T-helper 2 cell treated with Interferon-gamma antibody and Interleukin-4, amounts not matched to agents 5 μg/mL and 100 μg/mL, for 36 hours (primary cell): ENCODE measurements at places on chromosomes 11 and 22.

DNA sequence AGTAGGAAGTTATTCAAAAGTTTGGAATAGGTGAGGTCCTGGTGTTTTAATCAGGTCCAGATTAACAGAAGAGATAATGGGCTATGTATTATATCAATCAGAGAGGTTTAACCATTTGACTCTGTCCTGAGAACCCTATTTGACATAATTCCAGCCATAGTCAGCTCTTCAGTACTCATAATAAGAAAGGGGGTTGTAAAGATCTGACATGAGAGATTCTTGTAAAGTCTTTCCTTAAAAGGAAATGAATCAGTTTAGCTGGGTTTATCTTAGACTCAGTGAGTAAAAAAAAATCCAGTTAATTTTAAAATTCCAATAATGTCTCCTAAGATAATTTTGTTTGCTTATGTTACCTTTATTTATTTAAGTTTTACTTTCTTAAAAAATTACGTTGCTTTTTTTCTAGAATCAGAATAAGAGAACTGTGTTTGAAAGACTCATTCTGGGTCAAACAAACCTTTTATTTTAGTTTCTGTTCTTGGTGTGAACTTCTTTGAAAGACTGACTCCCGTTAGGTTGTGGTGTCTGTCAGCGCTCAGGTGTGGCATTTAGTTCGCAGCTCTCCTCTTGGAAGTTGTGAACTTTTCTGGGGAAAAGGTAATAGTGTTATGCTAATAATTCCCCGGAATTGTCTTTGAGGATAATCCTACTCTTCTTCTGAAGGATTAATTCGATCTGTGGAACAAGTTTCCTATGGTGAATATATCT is 20.5 kb downstream of the NUCB2 start:
- peak overlapping the region; percentile 51 for H3K27ac ChIP-seq
- peak overlapping the region; percentile 57 for H3K4me3 ChIP-seq
- H3K27me3 ChIP-seq, result no peaks in the 10 kb centered on the region
- H3K4me1 ChIP-seq, result peaks cover 34% of the 10 kb centered on the region
- no peak for DNase-seq

GRCh38 chr11:97451441-97451840 is 1061.6 kb downstream of the JRKL start:
- no peak overlapping the region for H3K27ac ChIP-seq
- H3K4me1 ChIP-seq, result no peaks in the 10 kb centered on the region
- no peaks in the 10 kb centered on the region for H3K36me3 ChIP-seq
- DNase-seq, result no peak
- no peaks in the 10 kb centered on the region for H3K27me3 ChIP-seq

- H3K27me3 ChIP-seq, result no peaks in the 10 kb centered on the region
- H3K27ac ChIP-seq, result peak overlapping the region; percentile 89
- H3K4me1 ChIP-seq, result peaks cover 50% of the 10 kb centered on the region
- H3K4me3 ChIP-seq, result peak overlapping the region; percentile 90
Measured at GRCh38 chr11:66070604-66071380, 720 bp downstream of the PACS1 start.

DNA sequence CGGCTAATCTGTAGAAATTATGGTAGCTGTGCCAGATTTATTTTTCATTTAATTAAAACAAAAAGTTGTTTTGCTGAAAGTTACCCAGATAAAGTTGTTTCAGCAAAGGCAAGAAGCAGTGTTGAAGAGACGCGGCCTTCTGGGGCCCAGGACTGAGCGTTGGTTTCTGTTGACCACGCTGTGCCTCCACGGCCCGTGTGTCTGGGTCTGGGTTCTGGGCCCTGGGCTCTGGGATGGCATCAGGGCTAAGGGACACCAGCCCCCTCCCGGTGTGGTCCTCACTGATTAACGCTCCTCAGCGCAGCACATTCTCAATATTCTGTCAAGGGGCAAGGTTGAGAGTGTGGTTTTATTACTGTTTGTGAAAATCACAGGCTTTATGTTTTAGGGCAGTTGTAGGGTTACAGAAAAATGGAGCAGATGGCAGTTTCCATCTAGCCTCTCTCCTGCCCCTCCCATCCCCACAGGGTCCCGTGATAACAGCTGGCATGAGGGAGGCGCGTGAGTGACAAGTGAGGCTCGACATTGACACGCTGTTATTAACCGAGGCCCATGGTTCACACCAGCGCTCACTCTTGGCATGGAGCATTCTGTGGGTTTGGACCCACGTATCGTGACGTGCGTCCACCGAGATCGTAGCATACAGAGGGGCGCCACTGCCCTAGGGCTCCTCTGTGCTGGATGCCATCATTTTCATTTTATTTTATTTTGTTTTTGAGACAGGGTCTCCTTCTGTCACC is 1231.4 kb downstream of the BRD1 start:
- H3K27me3 ChIP-seq, result no peaks in the 10 kb centered on the region
- no peaks in the 10 kb centered on the region for H3K4me1 ChIP-seq
- no peak overlapping the region for H3K27ac ChIP-seq
- H3K4me3 ChIP-seq, result no peak overlapping the region

DNA sequence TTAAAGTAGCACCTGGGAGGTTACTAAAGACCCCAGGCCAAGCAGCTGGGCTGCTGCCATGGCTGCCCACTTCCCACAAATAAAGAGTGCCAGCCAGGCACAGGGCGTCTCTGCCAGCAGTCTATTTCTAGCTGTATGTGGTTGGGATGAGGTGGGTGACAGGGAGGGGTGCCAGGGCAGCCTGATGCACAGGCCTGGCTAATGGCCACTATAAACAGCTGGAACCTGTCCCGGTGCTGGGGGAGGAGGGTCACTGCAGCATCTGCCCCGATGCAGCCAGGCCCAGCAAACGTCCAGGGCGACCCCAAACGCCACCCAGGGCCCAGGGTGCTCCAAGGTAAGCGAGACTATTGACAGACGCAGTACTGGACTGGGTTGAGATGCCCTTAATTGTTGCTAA is 37.4 kb downstream of the SCUBE1 start:
- no peak for DNase-seq
- H3K4me3 ChIP-seq, result no peak overlapping the region
- H3K4me1 ChIP-seq, result no peaks in the 10 kb centered on the region
- no peaks in the 10 kb centered on the region for H3K36me3 ChIP-seq

DNA sequence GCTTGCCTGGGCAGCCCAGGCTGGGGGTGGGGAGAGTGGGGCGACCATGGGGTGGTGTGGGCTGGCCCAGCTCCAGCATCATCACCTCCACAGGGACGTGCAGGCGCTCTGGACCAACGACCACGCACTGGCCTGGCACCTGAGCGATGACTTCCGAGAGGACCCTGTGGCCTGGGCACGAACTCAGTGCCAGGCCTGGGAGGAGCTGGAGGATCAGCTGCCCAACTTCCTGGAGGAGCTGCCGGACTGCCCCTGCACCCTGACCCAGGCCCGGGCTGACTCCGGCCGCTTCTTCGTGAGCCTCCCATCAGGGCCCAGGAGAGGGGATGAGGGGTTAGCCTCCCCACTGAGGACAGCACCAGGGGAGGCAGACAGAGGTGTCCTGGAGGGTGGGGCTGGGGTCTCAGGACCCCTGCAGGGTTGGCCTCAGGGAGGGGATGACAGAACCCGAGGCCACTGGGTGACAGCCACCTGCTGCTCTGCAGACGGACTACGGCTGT is 3.8 kb downstream of the SUSD2 start:
- DNase-seq, result no peak
- H3K36me3 ChIP-seq, result no peaks in the 10 kb centered on the region
- no peak overlapping the region for H3K4me3 ChIP-seq
- no peaks in the 10 kb centered on the region for H3K27me3 ChIP-seq
- H3K4me1 ChIP-seq, result peaks cover 2% of the 10 kb centered on the region

DNA sequence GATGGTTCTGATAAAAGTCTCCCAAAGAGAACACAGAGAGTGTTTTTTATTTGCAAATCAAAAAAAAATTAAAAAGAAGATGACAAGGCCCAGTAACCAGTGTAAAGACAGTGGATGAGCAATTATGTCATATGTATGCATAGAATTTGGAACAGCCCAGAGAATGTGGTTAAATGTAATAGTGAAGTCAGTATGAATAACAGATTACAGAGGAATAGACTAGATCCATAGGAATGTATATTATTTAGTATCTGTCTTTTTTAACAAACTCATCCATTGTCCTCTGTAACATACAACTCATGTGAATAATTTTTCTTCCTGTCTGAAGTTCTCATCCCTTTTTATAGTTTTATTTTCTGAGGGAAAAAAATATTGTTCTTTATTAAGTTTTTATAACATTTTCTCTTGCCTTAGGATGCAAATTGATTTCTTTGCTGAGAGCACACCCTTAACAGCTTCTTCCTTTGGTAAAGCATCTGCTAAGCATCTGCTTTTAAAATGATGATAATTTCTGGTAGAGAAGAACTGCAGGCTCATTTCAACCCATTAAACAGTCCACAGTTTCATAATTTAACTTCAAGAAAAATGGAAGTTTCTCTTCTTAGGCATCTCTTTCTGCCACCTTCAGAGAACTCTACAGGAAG is 266.5 kb upstream of the MTNR1B start:
- H3K4me1 ChIP-seq, result no peaks in the 10 kb centered on the region
- H3K36me3 ChIP-seq, result no peaks in the 10 kb centered on the region
- no peak overlapping the region for H3K4me3 ChIP-seq
- no peak for DNase-seq
- no peak overlapping the region for H3K27ac ChIP-seq

- no peaks in the 10 kb centered on the region for H3K4me1 ChIP-seq
- no peak for DNase-seq
- H3K27me3 ChIP-seq, result peaks cover 3% of the 10 kb centered on the region
- no peaks in the 10 kb centered on the region for H3K36me3 ChIP-seq
- H3K4me3 ChIP-seq, result no peak overlapping the region
Measured at GRCh38 chr11:94845622-94846021, 77.5 kb downstream of the AMOTL1 start.

- no peaks in the 10 kb centered on the region for H3K27me3 ChIP-seq
- H3K36me3 ChIP-seq, result peaks cover 9% of the 10 kb centered on the region
- no peak for DNase-seq
- H3K27ac ChIP-seq, result no peak overlapping the region
Measured at GRCh38 chr22:17882727-17883126, 108.5 kb upstream of the BID start.

DNA sequence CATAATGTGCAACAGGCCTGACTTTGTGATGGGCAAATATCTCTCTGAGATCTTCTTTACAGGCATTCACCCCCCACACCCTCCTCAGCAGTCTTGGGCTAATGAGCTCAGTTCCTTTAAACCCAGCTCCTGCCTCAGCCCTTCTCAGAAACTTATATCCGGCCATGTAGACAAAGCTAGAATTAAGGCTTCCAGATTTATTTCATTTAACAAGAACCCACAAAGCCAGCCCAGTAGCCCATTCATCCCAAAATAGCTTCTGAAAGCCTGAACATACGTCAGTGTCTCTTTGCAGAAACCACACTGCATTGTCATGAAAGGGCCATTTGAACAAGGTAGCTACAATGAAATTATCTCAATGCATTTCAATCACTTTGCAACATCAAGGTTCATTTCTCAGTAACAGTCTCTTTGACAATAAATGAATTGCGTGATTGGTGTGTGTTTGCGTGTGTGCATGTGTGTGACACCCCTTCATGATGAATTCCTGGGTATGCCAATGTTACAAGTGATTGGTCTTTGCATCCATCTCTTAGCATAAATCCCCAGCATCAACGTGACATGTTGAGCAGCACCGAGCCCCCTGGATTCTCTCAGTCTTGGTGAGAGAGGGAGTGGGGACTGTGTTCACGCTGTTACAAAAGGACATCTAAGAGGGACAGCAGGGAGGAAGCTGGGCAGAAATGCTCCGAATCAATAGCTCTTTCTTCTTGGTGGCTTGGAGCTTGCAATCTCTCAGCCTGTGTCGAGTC is 299.6 kb downstream of the KIRREL3 start:
- H3K4me3 ChIP-seq, result no peak overlapping the region
- H3K27me3 ChIP-seq, result no peaks in the 10 kb centered on the region
- no peaks in the 10 kb centered on the region for H3K36me3 ChIP-seq
- no peak for DNase-seq
- H3K4me1 ChIP-seq, result no peaks in the 10 kb centered on the region
- H3K27ac ChIP-seq, result no peak overlapping the region

DNA sequence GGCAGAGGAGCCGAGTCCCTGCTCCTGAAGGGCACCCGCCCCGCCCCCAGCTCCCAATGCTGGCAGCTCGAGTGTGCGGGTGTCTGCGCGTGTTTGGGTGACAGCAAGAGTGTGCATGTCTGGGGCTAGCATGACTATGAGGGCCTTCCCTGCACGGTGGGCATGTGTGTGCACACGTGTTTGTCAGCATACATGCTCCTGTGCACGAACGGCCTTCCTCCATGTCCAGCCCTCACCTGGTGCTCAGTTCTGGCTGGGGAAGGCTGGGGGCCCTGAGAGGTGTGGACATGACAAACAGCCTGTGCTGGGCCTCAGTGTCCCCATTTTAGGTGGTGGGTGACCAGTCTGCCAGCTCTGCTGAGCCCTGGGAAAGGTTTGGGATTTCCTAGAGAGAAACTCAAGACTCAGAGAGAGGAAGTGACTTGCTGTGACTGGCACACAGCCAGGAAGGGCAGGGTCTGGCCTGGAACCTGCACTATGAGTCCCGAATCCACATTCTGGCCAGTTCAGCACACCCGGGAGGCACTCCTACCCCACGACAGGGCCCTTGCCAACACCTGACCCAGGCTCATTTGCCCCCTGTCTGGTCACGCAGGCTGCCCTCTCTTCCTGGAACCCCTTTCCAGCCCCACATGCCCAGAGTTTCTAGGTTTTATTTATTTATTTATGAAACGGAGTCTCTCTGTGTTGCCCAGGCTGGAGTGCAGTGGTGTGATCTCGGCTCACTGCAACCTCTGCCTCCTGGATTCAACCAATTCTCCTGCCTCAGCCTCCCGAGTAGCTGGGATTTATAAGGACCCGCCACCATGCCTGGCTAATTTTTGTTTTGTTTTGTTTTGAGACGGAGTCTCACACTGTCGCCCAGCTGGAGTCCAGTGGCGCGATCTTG is 3.3 kb upstream of the SHISA8 start:
- H3K4me3 ChIP-seq, result peak overlapping the region; percentile 51
- H3K4me1 ChIP-seq, result peaks cover 10% of the 10 kb centered on the region
- DNase-seq, result no peak
- H3K27me3 ChIP-seq, result peaks cover 29% of the 10 kb centered on the region
- no peak overlapping the region for H3K27ac ChIP-seq

GRCh38 chr11:64764040-64764611 is 4.4 kb upstream of the PYGM start:
- H3K4me3 ChIP-seq, result peak overlapping the region; percentile 85
- H3K27ac ChIP-seq, result peak overlapping the region; percentile 96
- no peaks in the 10 kb centered on the region for H3K27me3 ChIP-seq
- H3K4me1 ChIP-seq, result peaks cover 67% of the 10 kb centered on the region

- H3K36me3 ChIP-seq, result peaks cover 3% of the 10 kb centered on the region
- no peak overlapping the region for H3K27ac ChIP-seq
- peaks cover 23% of the 10 kb centered on the region for H3K4me1 ChIP-seq
- H3K4me3 ChIP-seq, result no peak overlapping the region
Measured at GRCh38 chr11:68969386-68969785, 11.4 kb downstream of the MRGPRD start.
